ENCODE measurements at places on chromosomes 2 and 18. TPM values are rescaled to one million over a fixed set of nuclear protein-coding genes. Genes with fewer than 3 reads are reported as not detected.

DNA sequence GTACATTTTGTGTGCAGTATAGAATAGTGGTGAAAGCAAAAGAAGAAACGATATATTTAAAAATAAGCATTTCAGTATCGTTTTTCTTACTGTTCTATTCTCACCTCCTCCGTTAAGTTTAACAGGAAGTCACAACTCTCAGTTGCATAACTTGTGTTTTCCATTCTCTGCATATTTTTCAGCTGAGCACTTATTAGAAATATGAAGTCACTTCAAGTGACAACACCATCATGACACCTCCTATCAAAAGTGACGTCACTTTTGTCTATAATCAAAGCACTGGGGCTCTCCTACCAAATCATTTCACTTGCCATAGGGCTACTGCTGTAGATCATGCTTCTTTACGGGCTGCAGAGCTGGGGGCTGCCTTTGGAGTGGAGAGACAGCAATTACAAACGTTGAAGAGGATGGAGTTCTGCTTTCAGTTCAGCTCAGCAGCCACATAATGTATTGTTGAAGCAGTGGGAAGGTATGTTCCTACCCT is 36.3 kb downstream of the STAT4 start:
- H3K4me1 ChIP-seq = no peaks in the 10 kb centered on the region
- no peak overlapping the region for H3K27ac ChIP-seq
- H3K36me3 ChIP-seq = no peaks in the 10 kb centered on the region
- no peaks in the 10 kb centered on the region for H3K27me3 ChIP-seq
- no peak overlapping the region for H3K4me3 ChIP-seq

The PHLPP1 gene
- total RNA-seq = 19.8 TPM

GRCh38 chr2:230226051-230226551 is 565 bp downstream of the SP140 start:
- no peak overlapping the region for H3K27ac ChIP-seq
- no peak overlapping the region for H3K4me3 ChIP-seq
- DNase-seq = no peak

- no peak overlapping the region for H3K27ac ChIP-seq
- DNase-seq = no peak
- H3K4me1 ChIP-seq = no peaks in the 10 kb centered on the region
- no peak overlapping the region for H3K4me3 ChIP-seq
- no peaks in the 10 kb centered on the region for H3K36me3 ChIP-seq
These were observed 219.3 kb downstream of the UXS1 start for GRCh38 chr2:105974812-105975211.

- no peaks in the 10 kb centered on the region for H3K27me3 ChIP-seq
- H3K4me1 ChIP-seq = no peaks in the 10 kb centered on the region
- H3K36me3 ChIP-seq = peaks cover 13% of the 10 kb centered on the region
- peak overlapping the region; percentile 84 for H3K4me3 ChIP-seq
These were observed 1.8 kb downstream of the GLS start for GRCh38 chr2:190882411-190882766.

DNA sequence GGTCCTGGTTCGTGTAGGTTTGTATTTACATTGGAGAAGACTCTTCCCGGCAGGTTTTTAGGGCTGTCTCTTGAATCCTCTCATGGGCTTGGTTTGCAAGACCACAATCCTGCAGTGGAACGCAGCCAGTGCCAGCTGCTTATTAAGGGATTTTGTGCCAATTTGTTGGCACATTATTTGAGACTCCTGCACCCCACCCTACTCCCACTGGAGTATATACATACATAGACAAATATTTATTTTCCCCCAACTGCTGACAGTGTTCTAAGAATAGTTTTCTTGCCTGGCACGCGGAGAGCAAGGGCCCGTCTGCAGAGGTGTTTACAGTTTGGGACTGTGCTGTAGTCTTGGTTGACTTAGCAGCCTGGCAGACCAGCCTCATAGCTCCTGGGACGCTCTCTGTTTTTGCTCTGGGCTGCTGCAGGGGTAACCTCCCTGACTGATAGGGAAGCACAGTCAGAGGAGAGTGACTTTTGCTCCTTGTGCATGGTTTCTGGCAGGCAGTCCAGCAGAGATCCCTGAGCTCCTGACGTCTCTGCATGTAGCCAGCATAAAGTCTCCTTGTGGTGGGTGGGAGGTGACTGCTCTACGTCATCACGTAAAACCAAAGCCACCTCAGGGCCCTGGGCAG is 1.9 kb downstream of the LDLRAD4 start:
- DNase-seq = peak; percentile 47
- H3K4me3 ChIP-seq = no peak overlapping the region
- H3K27ac ChIP-seq = peak overlapping the region; percentile 74
- H3K36me3 ChIP-seq = no peaks in the 10 kb centered on the region
- peaks cover 6% of the 10 kb centered on the region for H3K4me1 ChIP-seq
- H3K27me3 ChIP-seq = peaks cover 28% of the 10 kb centered on the region

DNA sequence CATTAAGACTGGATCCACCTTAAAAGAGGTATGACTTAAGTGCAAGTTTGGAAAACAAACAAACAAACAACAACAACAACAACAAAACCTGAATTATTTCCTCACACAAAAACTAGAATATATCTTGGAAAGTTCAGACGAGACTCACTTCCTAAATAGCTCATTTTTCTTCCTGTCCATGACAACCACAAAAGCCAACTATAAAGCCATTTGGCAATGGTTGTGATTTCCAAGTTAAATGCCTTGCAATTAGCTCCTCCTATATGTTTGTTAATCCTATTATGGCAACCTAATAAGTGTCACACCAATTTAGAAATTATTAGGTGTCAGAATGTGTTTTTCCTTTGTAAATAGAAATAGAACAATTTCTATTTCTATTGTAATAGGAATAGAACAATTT is 91.6 kb upstream of the ARL5A start:
- no peak overlapping the region for H3K4me3 ChIP-seq
- H3K36me3 ChIP-seq = no peaks in the 10 kb centered on the region
- H3K4me1 ChIP-seq = no peaks in the 10 kb centered on the region

Measured in endodermal cell (in vitro differentiated cells).